Peyer's patch (tissue), 4 donors: ENCODE measurements at places on chromosomes 12 and 14. TPM values are rescaled to one million over a fixed set of nuclear protein-coding genes. Genes with fewer than 3 reads are reported as not detected.

DNA sequence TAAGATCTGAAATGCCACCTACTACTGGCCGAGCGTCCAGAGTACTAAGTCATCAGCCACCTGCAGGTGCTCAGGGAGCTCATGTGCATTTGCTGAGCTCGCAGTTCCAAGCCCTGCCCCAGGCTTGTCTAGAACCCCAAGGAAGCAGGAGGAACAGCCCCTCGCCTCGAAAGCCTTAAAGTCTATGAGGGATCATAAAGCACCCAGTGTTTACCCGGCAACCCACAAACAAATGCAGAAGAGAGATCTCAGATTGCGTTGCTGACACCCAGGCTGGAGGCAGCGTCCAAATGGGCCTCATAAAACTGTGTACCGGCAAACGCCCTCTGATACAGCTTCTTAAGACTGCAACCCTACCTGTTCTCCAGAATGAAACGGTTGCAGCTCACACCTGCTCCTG is 6.8 kb downstream of the KDM2B start:
- no peaks in the 10 kb centered on the region for H3K4me1 ChIP-seq
- no peaks in the 10 kb centered on the region for H3K27me3 ChIP-seq
- no peak overlapping the region for H3K4me3 ChIP-seq
- H3K36me3 ChIP-seq = no peaks in the 10 kb centered on the region

DNA sequence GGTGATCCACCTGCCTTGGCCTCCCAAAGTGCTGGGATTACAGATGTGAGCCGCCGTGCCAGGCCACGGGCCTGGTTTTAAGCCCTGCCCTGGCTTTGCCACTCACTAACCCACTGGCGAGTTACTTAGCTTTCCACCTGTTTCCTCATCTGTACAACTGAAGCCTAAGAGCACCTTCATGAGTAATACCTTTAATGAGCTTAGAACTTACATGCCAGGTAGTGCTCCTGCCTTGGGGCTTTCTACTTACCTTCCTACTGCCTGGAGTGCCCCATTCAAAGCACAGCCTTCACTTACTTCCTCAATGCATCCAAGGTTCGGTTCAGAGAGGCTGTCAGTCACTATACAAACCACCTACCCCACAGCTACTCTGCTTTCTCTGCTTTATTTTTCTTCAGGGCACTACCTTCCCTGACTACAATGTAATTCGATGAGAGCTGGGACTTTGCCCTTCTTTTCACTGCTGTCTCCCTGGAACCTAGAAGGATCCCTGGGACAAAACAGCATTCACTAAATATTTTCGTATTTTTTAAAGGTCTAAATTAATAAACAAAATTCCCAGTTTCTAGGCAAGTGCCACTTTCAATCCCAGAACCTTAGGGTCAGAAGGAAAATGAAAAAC is 13.8 kb downstream of the ZCCHC8 start:
- no peak overlapping the region for H3K27ac ChIP-seq
- H3K4me3 ChIP-seq = no peak overlapping the region
- peaks cover 88% of the 10 kb centered on the region for H3K36me3 ChIP-seq
- H3K27me3 ChIP-seq = no peaks in the 10 kb centered on the region
- no peaks in the 10 kb centered on the region for H3K4me1 ChIP-seq

Gene TAS2R42
- not detected for total RNA-seq

GRCh38 chr14:56064513-56064912 is 53.7 kb upstream of the PELI2 start:
- H3K27ac ChIP-seq = no peak overlapping the region
- no peaks in the 10 kb centered on the region for H3K36me3 ChIP-seq
- H3K4me1 ChIP-seq = no peaks in the 10 kb centered on the region
- no peaks in the 10 kb centered on the region for H3K27me3 ChIP-seq
- no peak overlapping the region for H3K4me3 ChIP-seq
